ENCODE measurements at places on chromosomes 13 and 19.
A peak's percentile ranks its signal among the peaks of the same experiment; 100 is the strongest.

GRCh38 chr13:35524171-35524570, 47.7 kb upstream of the MAB21L1 start:
- DNase-seq, result no peak

DNA sequence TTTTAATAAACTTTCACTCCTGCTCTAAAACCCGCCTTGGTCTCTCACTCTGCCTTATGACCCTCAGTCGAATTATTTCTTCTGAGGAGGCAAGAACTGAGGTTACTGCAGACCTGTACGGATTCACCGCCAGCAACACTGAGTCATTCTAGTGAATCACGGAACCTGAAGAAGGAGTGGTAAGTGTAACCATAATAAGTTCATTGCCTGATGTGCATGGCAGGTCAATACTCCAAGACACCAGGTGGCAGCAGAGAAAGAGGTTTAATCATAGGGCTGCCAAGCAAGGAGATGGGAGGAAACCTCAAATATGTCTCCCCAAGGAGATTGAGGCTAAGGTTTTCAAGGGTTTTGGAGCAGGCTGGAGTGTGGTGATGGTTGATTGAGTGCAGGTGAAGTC, 204.3 kb upstream of the IPO5 start:
- no peak for DNase-seq

- DNase-seq, result no peak
These were observed 91.8 kb downstream of the MIPEP start for GRCh38 chr13:23797276-23797903.

GRCh38 chr13:39616087-39616694, 13.2 kb upstream of the LHFPL6 start:
- DNase-seq, result peak; percentile 24

DNA sequence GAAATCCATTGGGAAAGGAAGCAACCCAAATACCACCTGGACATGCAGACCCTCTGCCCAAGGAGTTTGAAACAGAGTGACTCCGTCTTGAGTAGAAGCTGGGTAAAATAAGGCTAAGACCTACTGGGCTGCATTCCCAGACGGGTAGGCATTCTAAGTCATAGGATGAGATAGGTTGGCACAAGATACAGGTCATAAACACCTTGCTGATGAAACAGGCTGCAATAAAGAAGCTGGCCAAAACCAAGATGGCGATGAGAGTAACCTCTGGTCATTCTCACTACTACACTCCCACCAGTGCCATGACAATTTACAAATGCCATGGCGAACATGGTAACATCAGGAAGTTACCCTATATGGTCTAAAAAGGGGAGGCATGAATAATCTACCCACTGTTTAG, 40.2 kb downstream of the RFXAP start:
- DNase-seq, result no peak

- no peak for DNase-seq
These were observed 38.1 kb upstream of the ZNF527 start for GRCh38 chr19:37332839-37333238.

- no peak for DNase-seq
These were observed 36.2 kb downstream of the SLAIN1 start for GRCh38 chr13:77733674-77734073.

DNA sequence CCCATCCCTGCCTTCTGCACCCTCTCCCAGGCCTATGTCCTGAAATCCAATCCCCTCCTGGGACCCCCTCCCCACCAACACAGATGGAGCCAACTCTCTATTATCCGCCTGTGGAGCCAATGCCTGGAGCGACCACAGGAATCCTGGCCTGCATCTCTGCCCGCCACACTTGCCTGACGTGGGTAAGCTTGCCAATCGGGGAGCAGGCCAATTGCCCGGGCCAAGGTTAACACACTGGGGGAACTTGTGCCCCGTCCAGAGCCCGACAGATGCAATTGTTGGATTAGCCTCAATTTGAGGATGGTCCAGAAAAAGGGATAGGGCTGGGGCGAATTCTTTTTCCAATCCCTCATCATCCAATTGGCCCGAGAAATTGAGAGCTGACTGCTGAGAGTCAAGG, 5.9 kb downstream of the WIZ start:
- DNase-seq, result no peak

DNA sequence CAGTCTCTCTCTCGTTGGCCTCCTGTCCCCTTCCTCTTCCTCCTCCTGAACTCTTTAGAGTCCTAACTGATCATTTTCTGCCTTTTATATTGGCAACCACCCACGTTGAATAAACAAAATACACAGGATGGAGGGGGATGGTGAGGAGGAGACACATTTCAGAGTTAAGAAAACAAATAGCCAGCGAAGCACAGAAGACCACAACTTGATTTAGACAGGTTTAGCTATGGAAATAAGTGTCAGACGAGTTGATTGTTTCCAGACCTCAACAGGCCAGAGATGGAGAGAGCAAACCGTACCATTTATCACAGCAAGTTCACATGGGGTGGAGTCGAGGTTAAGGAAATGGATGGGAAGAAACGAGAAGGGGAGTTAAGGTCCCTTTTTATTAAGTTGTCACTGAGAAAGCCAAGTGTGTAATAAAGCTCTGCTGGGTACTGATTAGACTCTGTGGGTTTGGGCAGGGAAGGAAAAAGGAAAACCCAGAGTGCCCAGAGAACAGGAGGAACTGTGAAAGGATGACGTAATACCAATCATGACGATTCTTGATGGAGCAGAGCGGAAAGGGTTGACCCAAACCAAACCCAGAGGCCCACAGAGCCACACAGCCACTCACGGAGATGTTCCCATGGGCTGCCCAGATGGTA, 11.1 kb upstream of the SERP2 start:
- DNase-seq, result no peak
